Fibroblast of skin of right biceps (primary cell): ENCODE measurements at places on chromosomes 1 and 21.

GRCh38 chr1:47436304-47436978 lies 1.4 kb upstream of the FOXD2 start:
- peak; percentile 53 for DNase-seq

- no peak for DNase-seq
Observed at GRCh38 chr1:247212012-247212411, 40.2 kb upstream of the ZNF124 start.

DNA sequence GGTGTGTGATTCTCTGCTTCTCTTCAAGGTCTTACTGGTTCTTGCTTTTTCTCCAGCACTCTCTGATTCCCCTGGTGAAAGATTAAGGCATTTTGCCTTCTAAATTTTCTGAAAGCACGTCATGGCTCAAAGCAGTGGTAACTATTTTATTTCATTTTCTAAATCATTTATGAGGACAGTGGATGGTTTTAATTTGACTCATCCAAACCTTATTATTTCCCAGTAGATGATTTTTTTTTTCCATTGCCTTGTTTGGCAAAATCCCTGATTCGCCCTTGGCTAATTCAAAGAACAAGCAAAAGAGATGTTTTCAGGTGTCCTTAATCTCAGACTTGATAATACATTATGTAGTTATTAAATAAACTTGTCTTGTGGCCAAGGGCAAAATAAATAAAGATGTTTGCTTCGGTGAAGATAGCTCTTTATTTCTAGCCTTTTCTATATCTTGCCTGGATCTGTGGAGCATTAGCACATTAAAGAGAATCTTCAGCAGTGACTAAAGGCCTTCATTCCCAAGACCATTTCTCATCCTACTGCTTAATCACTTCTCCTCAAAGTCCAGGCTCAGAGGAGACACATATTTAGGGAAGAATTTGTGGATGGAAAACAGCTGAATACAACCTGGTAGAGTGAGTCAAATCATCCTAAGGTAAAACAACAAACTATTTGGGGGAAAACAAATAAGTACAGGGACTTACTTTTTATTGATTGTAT lies 359.8 kb downstream of the DUSP10 start:
- peak; percentile 81 for DNase-seq

DNA sequence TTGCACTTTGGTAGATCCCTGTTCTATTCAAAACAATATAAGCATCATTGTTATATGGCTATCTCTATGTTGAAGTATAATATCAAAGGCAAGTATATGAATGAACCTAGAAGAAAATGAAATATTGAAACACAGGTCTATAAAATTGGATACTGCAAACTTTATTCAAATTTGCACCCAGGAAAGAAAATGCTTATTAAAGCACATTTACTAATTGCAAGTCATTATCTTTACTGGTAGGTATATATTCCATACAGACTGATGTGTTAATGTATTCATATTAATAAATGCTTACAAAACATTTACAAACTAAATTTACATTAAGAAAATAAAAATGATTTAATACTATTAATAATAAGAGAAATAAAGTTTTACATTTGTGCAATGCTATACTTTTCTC lies 469.8 kb downstream of the NCAM2 start:
- no peak for DNase-seq

- peak; percentile 22 for DNase-seq
Observed at GRCh38 chr1:15684468-15685291, 560 bp downstream of the PLEKHM2 start.

- no peak for DNase-seq
Observed at GRCh38 chr21:42384156-42384945, 11.5 kb downstream of the TMPRSS3 start.

DNA sequence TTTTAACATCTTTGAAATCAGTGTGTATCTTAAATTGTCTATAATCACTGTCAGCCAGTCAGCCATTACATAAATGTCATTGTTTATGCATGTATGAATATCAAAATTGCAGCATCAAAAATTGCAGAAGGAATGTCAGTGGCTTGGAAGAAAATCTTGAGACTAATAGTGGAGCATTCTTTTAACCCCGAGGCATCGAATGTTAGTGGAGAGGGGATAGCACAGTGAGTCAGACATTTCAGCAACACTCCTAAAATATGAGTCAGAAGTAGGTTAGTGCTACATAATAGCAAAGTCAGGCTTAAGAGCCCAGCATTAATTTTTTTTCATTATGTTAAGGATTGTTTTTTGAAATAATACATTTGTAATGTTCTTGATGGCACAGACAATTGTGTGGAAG lies 45.5 kb downstream of the SNRPE start:
- DNase-seq = peak; percentile 94

GRCh38 chr21:44887126-44887806 lies 13.8 kb upstream of the PTTG1IP start:
- no peak for DNase-seq

GRCh38 chr21:18776936-18777335 lies 373.4 kb upstream of the TMPRSS15 start:
- no peak for DNase-seq

DNA sequence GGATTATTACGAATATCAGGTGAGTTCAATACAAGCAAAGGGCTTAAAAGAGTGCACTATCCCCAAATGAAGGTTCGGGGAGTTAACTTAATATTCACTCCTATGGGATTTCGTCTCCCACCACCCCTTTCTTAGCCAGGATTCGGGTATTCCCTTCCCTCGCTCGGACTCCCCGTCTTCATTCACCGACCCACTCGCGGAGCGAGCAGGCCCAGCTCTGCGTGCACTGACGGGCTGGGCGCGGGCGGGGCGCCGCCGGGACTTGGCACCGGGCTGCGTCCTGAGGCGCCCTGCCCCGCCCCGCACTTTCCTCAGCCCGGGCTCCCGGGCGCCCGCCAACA lies 7.7 kb upstream of the MPZL1 start:
- no peak for DNase-seq

DNA sequence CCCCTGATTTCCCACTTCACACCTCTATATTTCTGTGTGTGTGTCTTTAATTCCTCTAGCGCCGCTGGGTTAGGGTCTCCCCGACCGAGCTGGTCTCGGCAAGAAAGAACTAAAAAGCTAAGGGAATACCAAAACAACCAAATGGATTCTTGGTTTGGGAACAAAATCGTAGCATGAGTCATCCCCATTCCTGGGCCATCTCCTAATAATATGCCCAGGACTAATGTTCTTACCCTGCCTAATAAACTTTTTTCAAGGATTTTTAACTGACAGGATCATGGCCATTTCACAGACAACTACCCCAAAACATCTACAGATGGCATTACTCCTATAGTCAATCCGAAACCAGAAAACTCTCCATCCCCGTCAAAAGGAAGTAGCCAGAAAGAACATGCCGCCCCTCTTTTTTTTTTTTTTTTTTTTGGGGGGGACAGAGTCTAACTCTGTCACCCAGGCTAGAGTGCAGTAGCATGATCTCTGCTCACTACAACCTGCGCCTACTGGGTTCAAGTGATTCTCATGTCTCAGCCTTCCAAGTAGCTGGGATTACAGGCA lies 4.1 kb upstream of the HPDL start:
- no peak for DNase-seq

GRCh38 chr1:22674410-22674749 lies 21.3 kb downstream of the C1QB start:
- DNase-seq = no peak

- peak; percentile 55 for DNase-seq
Observed at GRCh38 chr1:31666263-31666963, 21.7 kb upstream of the PEF1 start.

- DNase-seq = no peak
Observed at GRCh38 chr1:43569175-43569574, 38.5 kb downstream of the PTPRF start.

GRCh38 chr1:3211582-3212375 lies 142.8 kb downstream of the PRDM16 start:
- no peak for DNase-seq

GRCh38 chr1:51569284-51570062 lies 47.4 kb upstream of the OSBPL9 start:
- DNase-seq = peak; percentile 85

- no peak for DNase-seq
Observed at GRCh38 chr1:39852214-39852791, 31.0 kb downstream of the TRIT1 start.

GRCh38 chr21:19468991-19469715 lies 1065.6 kb upstream of the TMPRSS15 start:
- DNase-seq = peak; percentile 3

DNA sequence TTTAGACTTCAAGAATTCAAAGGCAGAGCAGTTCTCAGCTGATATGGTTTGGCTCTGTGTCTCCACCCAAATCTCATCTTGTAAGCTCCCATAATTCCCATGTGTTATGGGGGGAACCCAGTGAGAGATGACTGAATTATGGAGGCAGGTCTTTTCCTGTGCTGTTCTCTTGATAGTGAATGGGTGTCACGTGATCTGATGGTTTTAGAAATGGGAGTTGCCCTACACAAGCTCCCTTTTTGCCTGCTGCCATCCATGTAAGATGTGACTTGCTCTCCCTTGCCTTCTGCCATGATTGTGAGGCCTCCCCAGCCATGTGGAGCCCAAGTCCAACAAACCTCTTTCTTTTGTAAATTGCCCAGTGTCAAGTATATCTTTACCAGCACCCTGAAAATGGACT lies 146.5 kb downstream of the EIF4G3 start:
- DNase-seq = no peak

- DNase-seq = no peak
Observed at GRCh38 chr1:244965185-244966030, 101.1 kb upstream of the HNRNPU start.

DNA sequence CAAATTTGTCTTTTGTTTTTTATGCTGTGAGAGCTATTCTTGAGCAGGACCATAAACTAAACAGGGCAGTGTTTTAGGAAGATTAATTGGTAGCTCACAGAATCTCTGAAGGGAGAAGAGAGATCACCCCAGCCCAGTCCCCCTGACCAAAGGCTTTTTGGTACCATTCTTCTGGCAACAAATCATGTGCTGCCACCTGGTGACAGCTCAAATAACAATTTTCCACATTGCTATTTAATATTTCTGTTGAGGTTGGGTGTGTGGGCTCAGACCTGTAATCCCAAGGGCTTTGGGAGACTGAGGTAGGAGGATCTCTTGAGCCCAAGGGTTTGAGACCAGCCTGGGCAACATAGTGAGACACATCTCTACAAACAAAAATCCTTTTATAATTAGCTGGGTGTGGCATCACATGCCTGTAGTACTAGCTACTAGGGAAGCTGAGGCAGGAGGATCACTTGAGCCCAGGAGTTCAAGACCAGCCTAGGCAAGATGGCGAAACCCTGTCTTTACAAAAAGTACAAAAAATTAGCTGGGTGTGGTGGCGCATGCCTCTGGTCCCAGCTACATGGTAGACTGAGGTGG lies 2.2 kb upstream of the TESK2 start:
- peak; percentile 48 for DNase-seq

GRCh38 chr1:226635456-226635941 lies 86.9 kb downstream of the STUM start:
- no peak for DNase-seq

GRCh38 chr1:89260566-89261255 lies 11.9 kb downstream of the GBP5 start:
- DNase-seq = peak; percentile 76

DNA sequence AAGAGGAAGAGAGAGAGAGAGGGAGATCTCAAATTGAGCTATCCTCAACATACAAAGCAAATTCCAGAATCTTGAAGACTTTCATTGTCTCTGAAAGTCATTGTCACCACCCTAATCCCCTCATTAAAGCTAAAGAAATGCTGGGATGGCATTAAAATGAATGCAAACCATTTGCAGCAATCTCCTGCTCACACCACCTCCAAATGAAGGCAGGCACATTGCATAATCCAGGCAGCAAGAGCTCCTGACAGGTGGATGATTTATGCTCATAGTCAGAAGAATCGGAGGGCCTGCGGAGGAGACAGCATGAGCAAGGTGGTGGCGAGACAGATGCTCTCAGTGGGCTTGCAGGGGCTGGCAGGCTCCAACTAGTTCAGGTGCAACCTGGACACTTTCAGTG lies 90.2 kb downstream of the ESRRG start:
- DNase-seq = no peak

GRCh38 chr1:203126866-203127665 lies 460 bp upstream of the ADORA1 start:
- DNase-seq = peak; percentile 40

DNA sequence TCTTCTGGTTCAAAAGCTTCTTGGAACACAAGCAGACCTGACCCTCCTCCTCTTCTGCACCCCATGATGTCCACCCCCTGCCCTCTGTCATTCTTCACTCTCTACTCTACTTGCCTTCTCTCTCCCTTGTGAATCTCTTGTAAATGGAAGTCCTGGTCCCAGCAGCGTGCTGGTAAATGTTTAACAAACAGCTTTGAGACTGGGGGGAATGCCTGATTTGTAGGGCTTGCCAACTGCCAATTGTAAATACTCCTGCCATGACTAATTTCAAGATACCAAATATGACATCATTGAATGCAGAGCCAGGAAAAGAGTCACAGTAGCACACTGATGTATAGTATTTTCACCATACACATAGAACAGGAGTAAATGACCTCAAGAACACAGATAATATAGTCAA lies 40.9 kb upstream of the LRRN2 start:
- DNase-seq = peak; percentile 40

DNA sequence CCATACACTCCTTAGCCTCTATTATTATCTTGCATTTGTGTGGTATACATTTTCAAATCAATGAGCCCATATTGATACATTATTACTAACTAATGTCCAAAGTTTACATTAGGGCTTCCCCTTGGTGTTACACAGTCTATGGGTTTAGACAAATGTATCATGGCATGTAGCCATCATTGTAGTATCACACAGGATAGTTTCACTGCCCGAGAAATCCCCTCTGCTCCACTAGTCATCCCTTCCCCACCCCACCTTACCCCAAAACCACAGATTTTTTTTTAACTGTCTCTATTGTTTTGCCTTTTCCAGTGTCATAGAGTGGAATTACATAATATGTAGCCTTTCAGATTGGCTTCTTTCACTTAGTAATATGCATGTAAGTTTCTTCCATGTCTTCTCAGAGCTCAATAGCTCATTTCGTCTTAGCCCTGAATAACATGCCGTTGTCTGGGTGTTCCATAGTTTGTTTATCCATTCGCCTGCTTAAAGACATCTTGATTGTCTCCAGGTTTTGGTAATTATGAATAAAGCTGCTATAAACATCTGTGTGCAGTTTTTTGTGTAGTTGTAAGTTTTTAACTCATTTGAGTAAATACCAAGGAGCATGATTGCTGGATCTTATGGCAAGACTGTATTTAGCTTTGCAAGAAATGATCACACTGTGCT lies 86.4 kb upstream of the LYST start:
- DNase-seq = no peak

DNA sequence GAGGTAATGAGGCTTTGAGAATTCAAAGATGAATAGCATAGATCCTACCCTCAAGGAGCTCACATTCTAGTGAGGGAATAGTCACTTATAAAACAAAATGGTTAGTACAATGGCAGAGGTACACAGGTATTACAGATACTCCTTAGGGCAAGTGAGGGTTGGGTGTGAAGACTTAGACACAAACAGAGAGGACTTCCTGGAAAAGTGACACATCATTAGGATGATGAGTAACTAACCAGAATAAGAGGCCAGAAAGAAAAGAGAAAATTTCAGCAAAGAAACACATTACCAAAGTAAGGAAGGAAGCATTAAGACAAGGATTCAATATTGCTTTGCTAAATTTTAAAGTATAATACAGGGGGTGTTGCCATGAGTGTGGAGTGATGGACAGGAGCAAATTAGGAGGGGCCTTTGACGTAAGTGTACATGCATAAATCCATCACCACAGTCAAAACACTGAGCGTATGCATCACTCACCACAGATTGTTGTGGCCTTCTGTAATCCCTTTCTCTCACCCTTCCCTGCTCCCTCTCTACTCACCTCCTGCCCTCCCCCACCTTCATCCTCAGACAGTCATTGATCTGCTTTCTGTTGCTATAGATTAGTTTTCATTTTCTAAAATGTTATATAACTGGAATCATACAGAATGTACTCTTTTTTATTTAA lies 7.9 kb downstream of the CD53 start:
- no peak for DNase-seq
